ENCODE measurements at places on chromosomes 2 and 18. TPM values are rescaled to one million over a fixed set of nuclear protein-coding genes. Genes with fewer than 3 reads are reported as not detected.

DNA sequence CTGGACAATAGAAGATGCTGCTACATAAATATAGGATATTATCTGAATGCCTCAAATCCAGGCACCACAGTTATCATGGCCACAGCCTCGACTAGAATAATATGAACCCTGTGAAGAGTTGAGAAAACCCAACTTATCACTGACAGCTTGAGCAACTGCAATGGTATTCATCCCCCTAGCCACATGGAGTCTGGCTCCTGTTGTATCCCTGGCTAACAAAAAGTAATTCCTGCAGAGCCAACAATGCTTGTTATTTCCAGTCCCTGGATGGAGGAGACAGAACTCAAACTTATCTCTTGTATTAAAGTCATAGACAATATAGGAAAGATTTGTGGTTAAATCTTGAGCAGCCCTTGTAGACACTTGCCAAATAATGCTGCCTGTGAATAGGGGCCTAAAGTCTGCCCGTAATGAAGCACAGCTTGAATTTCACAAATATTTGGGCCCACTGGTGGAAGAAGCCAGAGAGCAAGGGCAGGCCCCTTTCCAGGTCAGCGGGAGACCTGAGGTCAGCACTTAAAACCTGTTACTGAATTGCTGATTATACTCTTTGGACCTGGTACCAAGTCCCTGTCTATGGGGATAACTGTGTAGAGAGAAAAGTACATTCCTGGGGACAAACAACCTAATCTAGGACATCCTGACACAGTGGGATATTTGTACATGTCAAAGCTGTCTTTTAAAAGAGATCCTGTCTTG lies 28.4 kb upstream of the SUCLG1 start:
- DNase-seq = no peak

- no peak for DNase-seq
These were observed 18.9 kb upstream of the WDR33 start for GRCh38 chr2:127829845-127830246.

SALL3 gene
- 1.0 TPM for total RNA-seq

DNA sequence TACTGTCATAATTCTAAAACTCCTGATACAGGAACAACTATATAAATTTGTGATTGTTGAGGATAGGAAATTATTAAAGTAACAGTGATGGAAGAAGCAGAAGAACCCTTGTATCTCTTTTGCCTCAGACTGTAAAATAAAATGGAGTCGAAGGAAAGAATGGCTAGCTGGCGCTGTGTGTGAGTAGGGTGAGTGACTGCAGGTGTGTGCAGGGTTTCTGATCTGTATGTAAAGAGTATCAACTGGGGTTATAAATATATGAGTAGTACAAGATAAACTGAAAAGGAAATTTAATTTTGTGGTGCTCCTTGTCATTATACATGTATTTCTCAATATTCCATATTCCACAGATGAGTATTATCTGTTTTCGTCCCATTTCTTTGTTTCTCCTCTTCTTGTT lies 15.2 kb downstream of the POLI start:
- DNase-seq = no peak

GRCh38 chr2:16852651-16853050 lies 187.0 kb upstream of the CYRIA start:
- no peak for DNase-seq

GRCh38 chr18:74840492-74841167 lies 243.0 kb downstream of the ZNF407 start:
- no peak for DNase-seq

DNA sequence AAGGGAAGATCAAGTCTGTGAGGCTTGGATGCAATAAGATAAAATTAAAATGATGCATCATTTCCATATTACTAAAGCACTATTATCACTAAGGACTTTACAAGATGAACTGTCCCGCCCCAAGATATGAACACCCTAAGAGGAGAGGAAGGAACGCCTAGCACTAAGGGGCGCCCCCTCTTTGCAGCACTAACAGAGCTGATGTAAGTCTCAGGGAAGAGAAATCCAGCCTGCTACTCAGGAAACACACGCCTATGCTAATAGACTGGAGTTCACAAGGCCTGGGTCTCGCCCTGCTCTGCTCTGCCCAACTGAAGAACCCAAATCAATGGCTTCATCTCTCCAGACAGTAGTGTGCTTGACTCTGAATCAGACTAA lies 6.1 kb downstream of the INO80C start:
- DNase-seq = no peak

DNA sequence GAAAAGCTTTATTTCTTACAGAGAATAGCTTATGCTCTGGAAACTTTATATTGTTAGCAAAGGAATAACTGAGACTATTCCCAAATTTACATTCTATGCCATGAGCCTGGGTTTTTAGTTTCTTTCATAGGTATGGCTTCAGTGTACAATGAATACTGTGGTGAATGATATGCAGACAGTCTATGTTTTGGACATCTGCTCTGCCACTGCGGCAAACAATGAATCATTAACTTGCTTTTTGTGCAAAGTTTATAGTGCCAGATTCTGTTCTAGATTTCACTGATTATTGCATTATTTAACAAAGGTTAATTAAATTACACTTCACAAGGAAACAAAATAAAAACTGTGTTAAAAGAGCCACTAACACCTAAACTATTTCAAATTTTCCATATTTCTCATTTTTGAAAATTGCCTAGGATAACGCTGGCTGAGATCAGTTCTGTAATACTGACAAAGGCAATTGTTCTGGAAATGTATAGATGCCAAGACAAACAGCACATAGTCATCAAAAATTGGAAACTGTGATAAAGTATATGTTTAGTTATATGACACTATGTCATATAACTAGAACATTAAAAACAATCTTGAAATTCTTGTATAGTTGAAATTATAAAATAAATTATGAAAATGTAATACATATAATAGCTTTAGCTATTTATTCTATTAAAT lies 74.7 kb downstream of the ITSN2 start:
- no peak for DNase-seq

GRCh38 chr2:212777020-212777491 lies 238.5 kb upstream of the ERBB4 start:
- DNase-seq = no peak

- no peak for DNase-seq
These were observed 211.1 kb downstream of the ALPK2 start for GRCh38 chr18:58417752-58418151.

IL18R1 gene
- total RNA-seq = 5.5 TPM

CRYBA2 gene
- not detected for total RNA-seq

RTP5 gene
- 0.12 TPM for total RNA-seq

DNA sequence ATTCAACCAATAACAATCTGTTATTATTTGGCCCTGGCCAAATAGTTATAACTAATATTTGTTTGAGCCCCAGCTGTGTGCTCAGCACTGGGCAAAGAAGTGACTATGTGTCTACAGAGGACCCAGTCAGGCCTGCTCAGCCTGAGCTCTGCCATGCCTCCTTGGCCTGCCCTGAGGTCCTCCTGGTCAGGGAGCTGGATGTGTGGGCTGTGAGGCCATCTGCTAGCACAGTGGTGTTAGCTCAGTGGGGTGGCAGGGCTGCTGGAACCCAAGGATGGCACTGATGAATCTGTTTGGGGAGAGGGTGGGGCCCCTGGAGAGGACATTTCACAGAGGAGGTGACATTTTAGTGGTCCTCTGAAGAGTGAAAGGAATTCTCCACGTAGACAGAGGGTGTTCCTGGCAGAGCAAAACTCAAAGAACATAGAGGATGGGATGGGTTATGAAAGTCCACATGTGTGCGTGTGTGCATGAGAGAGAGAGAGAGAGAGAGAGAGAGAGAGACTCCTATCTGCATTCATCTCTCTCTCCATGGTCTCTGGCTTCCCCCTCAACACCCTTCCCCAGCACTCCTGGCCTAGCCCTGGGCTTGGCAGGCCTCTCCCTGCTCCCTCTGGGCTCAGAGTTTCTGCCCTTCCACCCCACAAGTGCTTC lies 21.2 kb upstream of the ATOH8 start:
- no peak for DNase-seq

DNA sequence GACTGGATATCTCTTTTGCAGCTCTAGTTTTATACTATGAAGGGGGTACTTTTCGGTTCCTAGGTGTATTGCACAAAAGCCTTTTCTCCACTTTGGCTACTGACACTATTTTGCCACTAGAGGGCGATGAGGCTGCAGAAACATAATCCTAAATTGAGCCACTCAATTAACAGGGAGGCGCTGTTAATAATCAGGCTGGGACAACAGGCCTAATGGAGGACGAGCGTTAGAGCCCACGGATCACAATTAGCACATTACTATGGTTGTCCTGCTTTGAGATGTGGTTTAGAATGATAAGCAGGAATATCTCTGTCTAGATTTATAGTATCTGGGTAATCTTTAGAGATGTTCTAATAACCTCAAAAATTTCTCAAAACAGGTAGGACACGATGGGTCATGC lies 62.2 kb upstream of the PMAIP1 start:
- no peak for DNase-seq

DNA sequence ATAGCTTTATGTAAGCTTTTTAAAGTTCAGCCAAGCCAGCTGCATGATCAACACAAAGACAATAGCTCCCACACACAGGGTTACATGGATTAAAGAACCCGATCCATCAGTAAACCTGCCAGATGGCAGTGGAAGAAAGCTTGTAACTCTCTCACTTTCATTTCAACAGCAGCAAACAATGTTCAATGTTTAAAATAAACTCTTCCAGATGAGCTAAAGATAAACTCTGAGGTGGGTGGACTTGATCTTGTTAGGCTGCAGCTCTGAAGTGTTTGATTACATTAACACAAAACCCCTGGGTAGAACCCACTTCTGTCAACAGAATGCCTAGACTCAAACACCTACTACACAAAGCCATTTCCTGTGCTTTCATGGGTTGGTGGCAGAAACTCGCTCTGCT lies 13.9 kb downstream of the RDH14 start:
- DNase-seq = no peak

TXNDC2 gene
- 0.18 TPM for total RNA-seq

TSPYL6 gene
- not detected for total RNA-seq

- DNase-seq = no peak
These were observed 242.6 kb upstream of the NT5C1B start for GRCh38 chr2:18831916-18832510.

TCF7L1 gene
- total RNA-seq = 17.3 TPM

SCN2A gene
- total RNA-seq = 0.56 TPM

- DNase-seq = no peak
These were observed 686.7 kb downstream of the TMEM182 start for GRCh38 chr2:103448495-103448894.

CSRNP3 gene
- total RNA-seq = 4.7 TPM
